ENCODE measurements at places on chromosomes 12 and 14.

GRCh38 chr12:5123921-5124320 lies 80.2 kb downstream of the KCNA5 start:
- no peak for DNase-seq

GRCh38 chr12:50788561-50788960 lies 24.7 kb downstream of the ATF1 start:
- DNase-seq, result no peak

DNA sequence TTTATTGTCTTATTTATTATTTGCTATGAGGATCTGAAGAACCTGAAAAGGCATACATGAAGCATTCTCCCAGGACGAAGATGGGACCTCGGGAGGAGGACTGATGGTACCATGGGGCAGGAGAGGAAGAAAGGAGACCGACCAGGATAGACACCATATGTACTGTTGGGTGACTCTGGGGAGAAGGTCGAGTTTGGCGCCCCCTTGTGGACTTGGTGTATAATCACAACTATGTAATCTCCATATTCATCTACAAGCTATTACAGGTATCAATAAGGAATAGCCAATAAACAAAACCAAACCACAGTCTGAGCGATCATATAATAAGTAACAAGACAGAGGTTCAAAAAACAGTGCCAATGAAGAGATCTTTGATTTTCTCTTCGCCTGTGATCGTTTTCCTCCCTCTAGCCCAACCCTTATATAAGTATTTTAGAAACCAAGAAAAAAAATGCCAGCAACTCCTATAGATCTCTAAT lies 139.1 kb downstream of the SPTSSA start:
- DNase-seq, result peak; percentile 54

- no peak for DNase-seq
Observed at GRCh38 chr14:54331516-54331915, 65.3 kb upstream of the CDKN3 start.

DNA sequence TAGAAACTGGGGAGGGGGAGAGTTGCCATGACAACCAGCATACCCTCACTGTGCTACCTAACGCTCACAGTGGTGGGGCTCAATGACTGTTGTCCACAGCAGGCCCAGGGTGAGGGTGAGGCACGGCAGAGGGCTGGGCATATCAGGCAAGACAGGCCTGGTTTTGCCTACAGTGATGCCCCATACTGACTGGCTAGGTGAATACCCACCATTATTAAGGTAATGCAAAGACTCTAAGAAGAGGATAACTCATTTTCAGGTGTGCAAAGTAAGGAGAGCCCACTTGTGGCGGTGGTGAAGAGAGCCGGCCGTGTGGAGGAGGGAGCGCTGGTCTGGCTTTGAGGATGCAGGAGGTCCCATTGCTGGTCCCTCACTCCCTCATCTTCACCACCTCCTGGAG lies 422.3 kb downstream of the FUT8 start:
- no peak for DNase-seq

DNA sequence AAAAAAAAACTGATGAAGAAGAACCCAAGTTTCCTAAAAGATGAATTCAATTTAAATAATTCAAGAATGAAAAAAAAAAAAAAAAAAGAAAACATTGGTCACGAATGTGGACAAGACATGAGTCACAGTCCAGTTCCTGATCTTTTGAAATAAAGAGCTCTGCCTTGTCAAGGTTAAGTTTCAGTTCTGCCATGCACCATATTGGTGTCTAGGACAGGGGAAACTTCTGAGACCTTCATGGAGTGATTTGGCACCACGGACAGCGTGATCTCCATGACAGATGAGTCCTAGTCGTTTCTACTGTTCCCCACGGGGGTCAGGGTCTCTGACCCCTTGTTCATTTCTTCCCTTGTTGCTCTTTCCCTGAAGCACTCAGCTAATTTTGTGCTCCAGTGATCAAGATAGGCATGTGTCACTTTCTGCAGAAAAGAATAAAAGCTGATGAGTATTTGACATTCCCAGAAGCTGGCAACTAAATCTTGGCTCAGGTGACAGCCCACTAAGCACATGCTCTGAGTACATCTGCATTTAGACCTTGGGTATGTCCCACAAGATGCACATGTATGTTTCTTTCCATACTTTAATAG lies 1159.7 kb downstream of the BCL11B start:
- DNase-seq, result no peak

- no peak for DNase-seq
Observed at GRCh38 chr12:52645982-52646381, 6.0 kb downstream of the KRT2 start.

GRCh38 chr12:113232840-113233585 lies 11.7 kb downstream of the TPCN1 start:
- no peak for DNase-seq

DNA sequence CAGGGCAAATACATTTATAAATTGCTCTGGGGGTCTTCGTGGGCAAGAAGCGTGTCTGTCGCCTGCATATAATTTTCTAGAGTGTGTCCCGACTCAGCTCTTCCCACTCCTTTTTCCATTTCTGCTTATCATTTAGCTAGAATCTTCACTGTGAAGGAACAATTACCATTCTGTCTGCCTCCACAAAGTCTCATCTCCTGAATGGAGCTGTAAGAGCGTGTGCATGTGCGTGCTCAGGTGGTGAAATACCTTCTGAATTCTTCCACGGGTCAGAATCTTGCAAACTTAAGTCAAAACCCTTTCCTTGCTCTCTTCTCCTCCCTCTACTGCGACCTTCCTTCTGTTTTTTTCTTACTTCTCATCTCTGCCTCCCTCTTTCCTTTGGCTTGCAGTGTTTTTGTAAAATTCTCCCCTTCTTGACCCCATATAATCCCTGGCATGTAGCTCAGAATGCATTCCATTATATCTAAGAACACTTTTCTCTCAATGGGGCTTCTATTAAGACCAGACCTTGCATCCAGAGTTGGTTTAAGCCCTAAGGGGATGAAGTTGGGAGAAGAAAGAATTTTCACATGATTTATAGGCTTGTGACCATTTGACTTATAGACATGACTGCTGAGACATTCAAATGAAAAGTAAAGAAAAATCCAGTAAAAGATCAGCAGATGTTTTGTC lies 25.0 kb upstream of the GSG1 start:
- no peak for DNase-seq

DNA sequence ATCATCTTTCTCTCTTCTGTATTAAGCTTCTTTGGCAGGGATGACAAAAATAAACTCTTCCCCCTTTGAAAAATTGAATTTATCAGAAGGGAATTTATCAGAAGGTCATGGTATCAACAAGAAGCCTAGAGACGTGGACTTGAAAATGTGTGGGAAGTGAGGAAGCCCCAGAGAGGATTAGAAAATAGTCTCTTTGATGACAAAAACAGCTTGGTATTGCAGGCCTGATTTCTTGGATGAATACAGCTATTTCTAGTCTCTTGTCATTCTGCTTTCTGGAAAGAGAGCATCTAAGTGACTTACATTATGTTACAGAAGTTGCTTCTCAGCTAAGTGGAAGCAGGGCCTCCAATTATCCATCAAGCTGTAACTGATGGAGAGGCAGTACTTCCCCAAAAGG lies 111.1 kb downstream of the KITLG start:
- DNase-seq, result no peak

GRCh38 chr14:34055157-34055950 lies 104.5 kb upstream of the EGLN3 start:
- DNase-seq, result no peak

DNA sequence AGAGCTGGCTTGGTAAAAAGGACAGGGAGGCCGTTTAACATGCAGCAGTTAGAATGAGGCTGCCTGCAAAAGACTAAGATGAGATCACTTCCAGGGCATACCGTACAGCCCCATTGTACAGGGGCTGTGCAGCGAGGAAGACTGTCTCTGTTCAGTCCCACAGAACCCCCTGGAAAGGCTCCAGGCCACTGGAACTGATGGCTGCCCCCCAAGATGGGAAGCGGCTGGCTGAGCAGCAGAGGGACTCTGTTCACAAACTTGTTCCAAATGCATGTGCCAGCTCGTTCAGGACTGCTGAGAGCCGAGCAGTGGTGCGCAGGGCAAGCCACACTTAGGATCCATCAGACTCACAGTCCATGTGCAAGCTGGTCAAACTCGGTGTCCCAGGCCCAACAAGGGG lies 82.9 kb downstream of the CHGA start:
- no peak for DNase-seq

DNA sequence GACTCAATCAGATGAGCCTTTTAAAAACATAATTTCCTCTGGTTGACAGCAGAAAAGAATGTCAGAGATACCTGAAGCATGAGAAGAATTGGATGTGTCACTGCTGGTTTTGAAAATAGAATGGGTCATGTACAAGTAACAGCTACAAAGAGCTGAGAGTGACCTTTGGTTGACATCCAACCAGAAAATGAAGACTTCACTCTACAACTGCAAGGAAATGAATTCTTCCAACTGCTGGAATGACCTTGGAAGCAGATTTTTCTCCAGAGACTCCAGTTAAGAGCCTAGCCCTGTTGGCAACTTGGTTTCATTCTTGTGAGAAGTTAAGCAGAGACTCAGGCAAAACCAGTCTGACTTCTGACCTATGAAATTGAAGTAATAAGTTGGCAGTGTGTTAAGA lies 505.9 kb downstream of the SLC16A7 start:
- no peak for DNase-seq

- no peak for DNase-seq
Observed at GRCh38 chr12:18753481-18754123, 15.7 kb downstream of the CAPZA3 start.

DNA sequence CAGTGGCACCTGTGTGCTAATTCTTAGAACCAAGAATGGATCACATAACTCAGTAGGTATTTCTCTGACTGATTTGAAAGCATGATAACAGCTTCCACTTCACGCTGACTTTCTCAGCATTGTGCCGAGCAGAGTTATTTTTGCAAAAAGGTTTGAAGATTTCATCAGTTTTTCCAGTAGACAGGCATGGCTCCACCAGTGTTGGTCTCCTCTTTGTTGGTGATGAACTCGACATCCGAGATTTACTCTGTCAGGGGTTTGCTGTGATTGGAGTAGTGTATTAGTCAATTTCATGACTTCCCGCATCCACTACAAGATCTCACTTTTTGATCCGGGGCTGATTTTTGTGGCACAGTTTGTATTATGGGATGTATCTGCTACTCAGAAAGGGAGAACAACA lies 85.3 kb downstream of the PRKCH start:
- DNase-seq, result no peak

DNA sequence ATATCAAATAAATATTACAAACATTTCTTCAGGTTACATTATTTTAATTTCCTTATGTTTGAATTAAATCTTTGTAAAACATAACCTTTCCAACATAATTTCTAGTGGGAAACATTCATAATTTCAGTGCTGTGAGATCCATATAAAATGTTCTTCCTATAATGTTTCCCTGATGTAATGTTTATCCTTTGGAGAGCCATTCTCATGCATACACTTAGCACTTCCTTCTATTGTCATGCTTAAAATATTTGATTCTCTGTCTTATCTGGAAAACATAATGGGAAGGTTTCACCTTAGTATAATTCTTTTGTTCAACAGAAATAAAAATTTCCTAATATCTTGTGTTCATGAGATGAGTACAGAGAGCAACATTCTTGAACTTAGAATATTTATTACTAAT lies 472.5 kb downstream of the ADAMTS20 start:
- DNase-seq, result no peak

- no peak for DNase-seq
Observed at GRCh38 chr12:52521568-52522266, 1.5 kb upstream of the KRT5 start.

DNA sequence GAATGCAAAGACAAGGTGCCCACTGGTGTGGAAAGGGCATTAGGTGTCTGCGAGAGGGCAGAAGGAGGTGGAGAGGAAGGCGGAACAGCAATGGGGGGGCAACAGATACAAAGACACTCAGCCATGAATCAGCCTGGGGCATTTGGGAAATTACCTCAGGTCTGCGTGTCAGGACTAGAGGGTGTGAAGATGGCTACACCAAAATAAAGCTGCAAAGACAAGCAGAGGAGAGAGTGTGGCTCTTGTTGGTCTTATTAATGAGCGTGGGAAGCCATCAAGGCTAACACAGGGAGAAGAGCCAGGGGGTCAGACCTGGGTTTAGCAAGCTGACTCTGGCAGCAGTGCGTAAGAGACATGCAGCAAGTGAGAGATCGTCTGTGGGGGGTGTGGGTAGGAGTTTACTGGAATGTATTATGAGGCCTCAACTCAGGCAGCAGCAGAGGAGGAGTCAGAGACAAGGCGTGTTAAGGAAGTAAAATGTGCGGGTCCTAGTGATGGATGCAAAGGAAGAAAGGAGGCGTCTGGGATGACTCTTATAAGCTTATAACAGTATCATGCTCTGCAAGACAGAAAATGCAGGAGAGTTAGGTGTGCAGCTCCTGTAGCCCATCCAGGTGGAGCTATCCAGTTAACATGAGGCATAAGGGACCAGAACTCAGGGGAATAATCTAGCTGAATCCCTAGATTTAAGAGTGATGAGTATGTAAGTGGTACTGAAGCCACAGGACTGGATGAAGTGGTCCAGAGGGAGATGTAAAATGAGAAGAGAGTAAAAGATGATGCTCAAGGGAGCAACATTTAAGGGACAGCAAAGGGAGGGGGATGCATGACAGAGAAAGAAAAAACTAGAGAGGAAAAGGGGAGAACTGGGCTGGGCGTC lies 50.4 kb downstream of the KCNK10 start:
- DNase-seq, result no peak

- no peak for DNase-seq
Observed at GRCh38 chr14:54845641-54846040, 57.0 kb downstream of the GCH1 start.

GRCh38 chr14:103684871-103685270 lies 30.4 kb downstream of the XRCC3 start:
- no peak for DNase-seq

DNA sequence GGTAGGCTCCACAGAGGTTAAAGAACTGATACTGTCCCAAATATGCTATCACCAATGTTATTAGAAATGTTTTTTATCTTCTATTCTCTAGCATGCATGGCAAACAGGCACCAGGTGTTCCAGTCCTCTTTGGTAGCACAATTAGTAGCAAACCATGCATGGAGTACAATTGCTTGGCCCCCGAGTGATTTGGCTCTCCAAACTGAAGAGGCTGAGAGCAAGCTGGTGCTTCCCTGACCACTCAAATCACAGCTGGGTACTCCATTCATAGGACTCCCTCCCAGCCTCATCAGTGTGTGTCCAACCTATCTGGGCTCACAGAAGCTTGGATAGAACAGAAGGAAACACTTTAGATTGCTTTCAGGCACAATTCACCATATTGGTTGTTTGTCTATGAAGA lies 93.4 kb downstream of the DIO2 start:
- DNase-seq, result no peak

All from activated CD4-positive, CD25-positive, alpha-beta regulatory T cell (primary cell).